Stimulated activated CD4-positive, alpha-beta T cell treated with anti-CD3 and anti-CD28 coated beads, Interleukin-1b, Interleukin-23, amount 100 ng/mL, for 24 hours (primary cell): ENCODE measurements at places on chromosomes 5 and 9.

GRCh38 chr9:77807846-77808750 is 160.0 kb upstream of the GNA14 start:
- DNase-seq = no peak

DNA sequence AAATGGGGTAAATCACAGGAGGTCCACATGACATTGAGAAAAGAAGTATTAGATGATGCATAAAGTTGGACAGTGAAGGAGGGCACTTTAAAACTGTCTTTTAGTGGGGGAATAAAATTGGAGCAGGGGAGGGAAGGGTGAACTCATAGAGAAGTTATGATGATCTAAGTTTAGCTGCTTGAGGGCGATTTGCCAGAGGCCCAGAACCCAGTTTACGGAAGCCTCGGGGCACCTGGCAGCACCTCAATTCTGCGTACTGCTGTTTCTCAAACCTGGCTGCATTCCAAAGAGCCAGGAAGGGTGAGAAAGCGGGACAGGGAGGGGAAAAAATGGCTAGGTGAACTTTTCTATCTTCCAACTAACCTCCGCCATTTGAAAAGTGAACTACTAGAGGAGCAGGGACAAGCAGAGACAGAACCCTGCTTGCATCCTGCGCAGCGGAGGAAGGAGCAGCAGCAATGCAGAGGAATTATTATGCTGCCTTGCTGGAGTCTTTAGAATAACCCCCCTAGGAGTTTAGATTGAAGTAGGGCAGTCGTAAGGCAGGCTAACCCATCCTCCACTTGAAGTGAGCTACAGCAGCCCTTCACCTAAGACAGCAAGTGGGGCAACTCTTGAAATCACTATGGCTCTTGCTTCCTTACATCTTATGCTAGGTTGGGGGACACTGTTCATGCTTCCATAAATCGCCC is 316.8 kb downstream of the BRINP1 start:
- no peak for DNase-seq

DNA sequence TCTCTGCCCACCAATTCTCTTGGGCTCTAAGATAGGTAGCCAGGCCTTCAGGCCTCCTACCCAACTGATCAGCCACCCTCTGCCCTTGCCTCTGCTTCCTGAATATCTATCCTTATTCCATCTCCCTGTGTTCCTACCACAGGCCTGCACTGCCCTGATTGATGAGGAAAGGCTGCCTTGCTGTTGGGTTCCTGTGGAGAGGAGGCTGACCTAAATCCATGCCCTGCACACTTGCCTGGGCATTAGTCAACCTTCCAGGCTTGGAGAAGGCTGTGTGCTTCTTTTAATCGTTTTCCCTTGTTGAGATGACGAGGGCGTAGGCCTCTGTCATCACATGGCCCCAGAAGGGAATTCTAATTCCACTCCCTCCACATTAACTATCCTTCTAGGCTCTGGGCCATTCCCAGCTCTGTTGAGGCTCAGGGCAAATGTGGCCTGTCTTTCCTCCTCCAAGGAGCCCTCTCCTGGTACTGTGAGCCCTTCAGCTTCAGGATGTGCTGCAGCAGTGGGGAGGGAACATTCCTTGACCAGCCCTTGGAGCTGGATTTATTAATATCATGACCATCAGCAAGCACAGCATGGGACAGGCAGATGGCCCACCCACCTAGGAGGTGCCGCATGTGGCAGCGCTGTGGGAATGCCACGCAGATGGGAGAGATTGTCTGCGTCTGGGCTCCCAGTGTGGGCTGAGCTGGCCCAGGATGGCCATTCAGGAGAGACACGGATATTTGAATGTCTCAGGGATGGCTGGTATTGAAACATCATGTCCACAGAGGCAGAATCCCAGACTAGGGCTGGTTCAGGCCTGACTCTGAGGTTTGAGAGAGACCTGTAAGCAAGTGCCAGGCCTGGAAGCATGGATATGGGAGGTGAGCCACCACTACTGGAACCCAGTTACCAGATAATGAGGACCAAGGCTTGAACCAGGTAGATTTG is 40.9 kb downstream of the ANGPTL2 start:
- no peak for DNase-seq

DNA sequence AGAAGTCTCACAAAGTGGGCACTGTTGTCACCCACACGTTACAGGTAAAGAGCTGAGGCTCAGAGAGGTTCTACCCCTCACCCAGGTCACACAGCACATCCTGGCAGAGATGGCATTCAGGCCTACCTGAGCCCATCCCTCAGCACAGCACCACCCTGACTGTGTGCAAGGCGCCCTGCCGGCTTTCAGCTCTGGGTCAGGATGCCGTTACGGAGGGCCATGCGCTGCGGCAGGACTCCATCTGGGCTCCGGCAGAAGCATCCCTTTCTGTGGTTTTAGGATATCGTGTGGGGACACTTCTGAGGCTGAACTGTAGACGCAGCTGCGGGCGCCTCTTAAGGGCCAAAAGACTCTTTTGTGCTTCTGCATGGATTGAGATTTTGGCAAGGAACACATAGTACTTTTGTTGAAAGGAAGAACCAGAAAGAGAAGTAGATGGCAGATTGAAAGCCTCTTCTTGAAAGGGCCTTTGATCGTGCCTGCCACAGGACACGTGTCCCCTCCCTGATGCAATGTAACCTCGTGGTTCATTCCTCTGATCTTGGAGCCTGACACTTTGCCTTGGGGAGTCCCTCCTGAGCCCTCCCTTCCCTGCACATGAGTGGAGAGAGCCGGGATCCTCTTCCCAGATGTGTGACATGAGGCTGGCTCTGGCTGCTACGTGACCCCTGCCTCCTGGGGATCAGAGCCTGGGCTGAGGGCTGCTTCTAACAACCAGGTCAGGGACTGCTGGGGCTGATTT is 31.3 kb downstream of the USP20 start:
- no peak for DNase-seq

DNA sequence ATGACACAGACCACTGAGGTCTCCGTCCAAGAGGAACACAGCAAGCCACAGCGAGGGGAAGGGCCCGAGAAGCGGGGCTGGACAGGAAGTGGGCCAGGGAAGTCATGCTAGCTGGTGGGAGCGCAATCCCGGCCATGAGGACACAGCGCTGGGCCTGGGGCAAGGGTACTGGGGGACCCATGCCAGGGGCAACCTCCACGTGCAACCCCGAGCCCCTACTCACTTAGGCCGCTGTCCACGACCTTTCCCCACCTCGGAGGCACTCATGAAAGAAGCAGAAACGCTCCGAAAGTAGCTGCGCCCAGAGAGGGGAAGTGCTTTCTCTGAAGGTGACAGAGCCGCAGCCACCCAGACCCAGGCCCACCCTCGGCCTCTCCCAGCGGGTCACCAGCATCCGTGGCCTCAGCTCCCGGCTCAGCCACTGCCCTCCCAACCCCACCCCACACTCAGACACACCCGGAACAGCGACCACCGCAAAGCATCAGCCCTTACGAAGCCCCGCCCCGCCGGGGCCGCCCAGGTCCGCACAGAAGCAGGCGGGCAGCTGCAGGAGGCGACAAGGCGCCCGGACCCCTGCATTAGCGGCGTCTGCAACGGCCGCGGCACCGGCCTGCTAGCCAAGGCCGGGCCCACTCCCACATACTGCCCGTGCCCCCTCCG is 782 bp downstream of the BICD2 start:
- DNase-seq = no peak

GRCh38 chr5:56829137-56829908 is 14.0 kb downstream of the MAP3K1 start:
- DNase-seq = peak; percentile 42

DNA sequence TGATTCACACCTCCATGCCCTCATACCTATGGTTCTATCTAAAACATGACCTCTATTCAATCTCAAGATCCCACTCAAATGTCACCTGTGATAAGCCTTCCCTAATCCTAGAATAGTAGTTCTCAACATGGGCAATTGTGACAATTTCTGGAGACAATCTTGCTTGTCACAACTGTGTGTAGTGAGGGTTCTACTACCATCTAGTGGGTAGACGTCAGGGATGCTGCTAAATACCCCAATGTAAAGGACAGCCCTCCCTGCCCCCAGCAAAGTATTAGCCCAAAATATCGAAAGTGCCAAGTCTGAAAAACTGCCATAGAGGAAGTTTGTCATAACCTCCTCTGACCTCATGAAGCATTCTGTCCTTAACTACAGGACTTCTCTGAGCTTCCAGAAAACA is 32.0 kb downstream of the TBCA start:
- DNase-seq = no peak

DNA sequence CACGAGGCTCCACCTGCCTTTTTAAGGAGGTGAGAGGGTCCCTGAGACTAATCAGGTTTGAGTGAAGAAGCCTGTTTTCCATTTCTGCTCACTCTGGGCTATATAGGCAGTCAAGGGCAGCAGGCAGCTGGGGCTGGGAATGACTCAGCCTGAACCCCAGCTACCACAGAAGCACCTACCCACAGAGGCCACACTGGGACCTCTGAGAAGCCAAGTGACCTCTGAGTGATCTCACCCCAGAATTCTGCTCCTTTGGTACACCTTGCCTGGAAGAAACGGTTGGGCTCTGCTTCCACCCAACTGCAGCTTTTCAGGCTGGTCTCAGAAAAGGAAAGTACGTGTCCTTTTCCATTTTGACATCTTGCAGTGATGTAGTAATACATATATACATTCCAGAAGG is 6.8 kb downstream of the FAM219A start:
- no peak for DNase-seq

GRCh38 chr9:86585422-86586143 is 231.4 kb upstream of the TUT7 start:
- DNase-seq = no peak

- DNase-seq = no peak
These were observed 958 bp upstream of the LCN8 start for GRCh38 chr9:136759001-136759400.

GRCh38 chr5:61563401-61563800 is 231.3 kb downstream of the ZSWIM6 start:
- DNase-seq = no peak

GRCh38 chr5:72587661-72588308 is 80.6 kb upstream of the ZNF366 start:
- DNase-seq = no peak

- no peak for DNase-seq
These were observed 1350.1 kb upstream of the ACO1 start for GRCh38 chr9:31034311-31034710.

- DNase-seq = no peak
These were observed 260.6 kb downstream of the DENND1A start for GRCh38 chr9:123669346-123669745.

GRCh38 chr5:91670563-91670962 is 287.4 kb upstream of the ARRDC3 start:
- no peak for DNase-seq

DNA sequence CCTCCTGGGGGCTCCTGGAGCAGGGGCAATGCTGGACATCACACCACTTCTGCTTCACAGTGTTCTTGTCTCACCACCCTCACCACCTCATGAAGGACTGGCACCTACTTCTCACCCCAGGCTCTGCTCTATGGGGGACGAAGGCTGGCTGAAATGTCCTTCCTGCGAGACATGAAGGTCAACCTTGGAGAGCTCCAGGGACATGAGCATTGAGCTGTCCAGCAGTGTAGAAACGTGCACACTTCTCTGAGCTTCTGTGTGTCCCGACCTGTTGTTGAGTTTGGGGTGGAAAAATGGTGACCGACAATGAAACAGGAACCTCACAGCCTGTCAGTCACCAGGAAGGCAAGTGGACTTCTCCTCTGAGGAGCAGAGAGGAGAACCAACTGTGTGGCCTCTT is 68.6 kb upstream of the ADAMTS16 start:
- DNase-seq = no peak

- DNase-seq = no peak
These were observed 78.3 kb downstream of the PLK2 start for GRCh38 chr5:58381566-58381965.

DNA sequence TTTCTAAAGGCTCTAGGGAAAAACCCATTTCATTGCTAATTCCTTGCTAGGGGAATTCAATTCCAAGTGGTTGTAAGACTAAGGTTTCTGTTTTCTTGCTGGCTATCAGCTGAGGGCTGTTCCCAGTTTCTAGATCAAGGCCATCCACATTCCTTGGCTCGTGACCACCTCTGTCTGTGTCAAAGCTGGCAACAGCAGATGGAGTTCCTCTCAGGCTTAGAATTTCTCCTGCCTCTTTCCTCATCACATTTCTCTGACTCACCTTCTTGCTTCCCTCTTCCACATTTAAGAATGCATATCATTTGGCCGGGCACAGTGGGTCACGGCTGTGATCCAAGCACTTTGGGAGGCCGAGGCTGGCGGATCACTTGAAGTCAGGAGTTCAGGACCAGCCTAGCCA is 19.0 kb downstream of the DAB2IP start:
- no peak for DNase-seq

GRCh38 chr9:126397056-126397455 is 70.4 kb downstream of the MVB12B start:
- peak; percentile 27 for DNase-seq

DNA sequence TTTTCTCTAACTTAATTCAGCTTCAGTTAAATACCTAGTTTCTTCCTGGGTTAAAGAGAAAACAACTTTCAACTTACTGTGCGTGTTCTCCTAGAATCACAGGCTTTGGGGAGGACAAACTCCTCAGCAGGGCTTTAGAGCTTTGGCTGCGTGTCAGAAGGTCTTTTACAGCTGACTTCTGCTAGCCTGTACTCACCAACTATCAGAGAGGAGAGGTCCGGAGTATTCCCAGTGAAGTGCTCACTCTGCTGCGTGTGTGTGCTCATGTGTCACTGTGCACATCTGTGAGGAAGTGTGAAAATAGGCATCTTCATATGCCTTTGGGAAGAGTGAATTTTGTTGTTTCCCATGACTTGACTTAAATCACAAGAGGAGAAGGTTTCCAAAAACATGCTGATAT is 423.2 kb upstream of the SGCD start:
- DNase-seq = no peak

GRCh38 chr9:88494983-88495721 is 39.8 kb upstream of the NXNL2 start:
- DNase-seq = no peak

DNA sequence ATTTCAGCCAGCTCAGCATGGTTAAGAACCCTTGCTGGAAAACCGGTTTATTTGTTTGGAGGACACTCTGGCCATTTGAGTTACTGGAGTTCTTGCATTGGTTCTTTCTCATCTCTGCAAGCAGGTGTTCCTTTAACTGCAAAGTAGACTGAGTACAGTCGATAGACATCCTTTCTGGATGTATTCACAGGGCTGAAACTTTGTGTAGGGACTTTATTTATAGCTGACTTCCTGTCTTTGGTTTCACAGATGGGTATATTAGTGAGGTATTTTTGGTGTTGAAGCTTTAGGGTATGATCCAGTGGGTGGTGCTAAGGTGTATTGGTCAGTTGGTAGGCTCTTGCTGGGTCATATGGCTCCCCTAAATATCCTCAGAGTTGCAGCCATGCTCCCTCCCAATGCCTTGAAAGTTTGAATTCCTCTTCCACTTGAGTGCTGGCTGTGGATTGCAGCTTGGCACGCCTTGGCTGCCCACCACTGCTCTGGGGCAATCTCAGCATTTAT is 666.0 kb upstream of the COX7C start:
- no peak for DNase-seq

- no peak for DNase-seq
These were observed 516.1 kb downstream of the EFNA5 start for GRCh38 chr5:107154593-107154992.

DNA sequence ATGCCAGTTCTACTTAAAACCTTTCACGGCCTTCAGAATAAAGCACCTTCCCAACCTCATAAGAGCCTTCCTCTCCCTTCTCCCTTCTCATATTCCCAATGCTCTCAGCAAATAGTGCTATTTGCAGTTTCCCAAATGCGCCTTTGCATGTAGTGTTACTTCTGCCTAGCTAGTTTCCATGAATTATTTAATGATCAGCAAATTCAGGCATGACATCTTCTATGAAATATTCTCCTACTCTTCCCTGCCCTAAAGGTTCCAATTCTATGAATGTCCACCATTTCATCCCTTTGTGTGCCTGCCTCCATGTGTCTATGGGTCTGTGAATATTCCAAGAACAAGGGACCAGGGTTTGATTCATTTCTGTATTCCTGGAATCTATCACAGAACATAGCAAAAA is 98.8 kb upstream of the NR5A1 start:
- DNase-seq = no peak
